Effector memory CD8-positive, alpha-beta T cell (primary cell): ENCODE measurements at places on chromosomes 12 and 14.

DNA sequence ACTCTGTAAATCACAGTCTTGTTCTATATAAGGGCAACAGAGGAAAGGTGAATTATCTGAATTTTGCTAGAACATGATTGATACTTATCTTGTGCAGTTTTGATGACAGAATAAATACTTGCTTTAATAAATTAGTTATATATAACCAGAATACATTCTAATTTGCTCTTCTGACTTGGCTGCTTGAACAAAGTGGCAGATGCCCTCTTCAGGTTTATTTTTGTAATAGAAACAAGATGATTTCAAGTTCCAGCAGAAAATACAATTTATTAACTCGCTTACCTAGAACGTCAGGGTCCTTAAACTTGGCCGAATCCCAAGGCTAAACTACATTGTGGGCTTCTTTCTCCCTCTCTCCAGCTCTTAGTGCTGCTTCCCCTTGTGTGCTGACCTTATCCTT lies 57.6 kb upstream of the SSTR1 start:
- DNase-seq: no peak

- DNase-seq: no peak
Observed at GRCh38 chr14:50533806-50534205, 1.4 kb upstream of the MAP4K5 start.

- DNase-seq: no peak
Observed at GRCh38 chr14:103157969-103158368, 34.7 kb downstream of the TNFAIP2 start.

- no peak for DNase-seq
Observed at GRCh38 chr12:44626883-44627282, 249.2 kb downstream of the NELL2 start.

DNA sequence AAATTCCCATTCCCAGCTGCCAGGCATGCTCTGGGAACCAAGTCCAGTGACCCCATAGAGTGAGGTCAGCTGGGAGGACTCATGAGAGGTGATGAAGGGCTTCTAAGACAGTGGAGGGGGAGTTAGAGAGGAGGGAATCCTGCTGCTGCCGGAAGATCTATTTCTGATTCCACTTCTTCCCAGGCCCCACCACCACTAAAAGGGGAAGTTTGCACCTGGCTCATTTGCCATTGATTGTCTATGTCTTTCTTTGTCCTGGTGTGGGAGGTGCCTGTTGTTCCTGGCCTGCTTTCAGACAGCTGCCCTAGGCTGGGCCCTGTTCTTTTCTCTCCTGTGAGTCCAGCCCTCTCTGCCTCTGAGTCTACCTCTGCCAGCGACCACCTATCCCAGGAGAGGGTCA lies 3.0 kb upstream of the KRT6A start:
- DNase-seq: no peak

DNA sequence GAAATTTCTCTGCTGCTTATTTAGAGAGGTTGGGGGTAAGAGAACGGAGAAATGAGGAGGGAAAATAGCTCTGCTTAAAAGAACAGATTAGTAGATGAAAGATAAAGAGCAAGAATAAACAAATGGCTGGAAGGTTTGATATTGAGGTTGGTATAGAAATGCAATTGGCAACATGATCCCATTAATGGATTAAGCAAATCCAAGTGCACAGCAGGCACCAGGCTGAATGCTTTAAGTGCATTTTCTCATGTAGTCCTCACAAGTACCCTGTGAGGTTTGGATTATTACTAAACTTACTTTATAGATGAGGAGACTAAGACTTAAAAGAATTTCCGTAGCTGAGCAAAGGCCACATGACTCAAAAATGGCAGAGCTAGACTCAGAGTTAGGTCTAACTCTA lies 76.9 kb upstream of the ATF1 start:
- no peak for DNase-seq

DNA sequence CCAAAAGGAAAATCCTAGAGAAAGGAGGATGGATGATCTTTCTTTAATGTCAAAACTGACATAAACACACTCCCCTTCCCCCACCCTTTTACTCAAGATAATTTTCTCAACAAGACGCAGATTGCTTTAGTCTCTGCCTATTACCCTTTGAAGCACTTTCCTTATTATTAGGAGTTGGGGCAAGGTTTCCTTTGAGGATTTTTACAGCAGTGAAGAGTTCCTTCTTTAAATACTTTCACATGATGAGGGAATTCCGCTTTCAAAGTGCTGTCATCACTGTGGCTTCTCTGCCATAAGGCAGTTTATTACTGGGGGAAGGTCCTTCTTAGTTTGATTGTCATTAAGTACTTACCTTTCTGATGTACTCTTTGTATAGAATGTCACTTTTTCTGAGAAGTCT lies 172.1 kb downstream of the MSRB3 start:
- no peak for DNase-seq

DNA sequence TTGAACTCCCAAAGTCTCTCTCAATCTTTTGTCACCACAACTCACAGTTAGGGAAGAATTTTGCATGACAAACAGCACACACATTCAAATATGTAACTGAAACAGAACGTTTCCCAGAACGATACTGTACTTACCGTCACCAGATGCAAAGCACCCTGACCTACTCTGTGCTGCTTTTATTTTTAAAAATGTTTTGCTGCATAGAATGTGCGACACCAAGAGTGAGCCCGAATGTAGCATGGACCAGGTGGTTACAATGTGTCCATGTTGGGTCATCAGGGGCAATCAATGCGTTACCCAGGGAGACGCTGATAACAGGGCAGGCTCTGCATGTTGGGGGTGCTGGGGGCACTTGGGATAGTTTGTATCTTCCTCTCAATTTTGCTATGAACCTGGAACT lies 14.6 kb upstream of the EIF5 start:
- no peak for DNase-seq

- DNase-seq: no peak
Observed at GRCh38 chr12:107891967-107892366, 117.5 kb downstream of the ASCL4 start.

DNA sequence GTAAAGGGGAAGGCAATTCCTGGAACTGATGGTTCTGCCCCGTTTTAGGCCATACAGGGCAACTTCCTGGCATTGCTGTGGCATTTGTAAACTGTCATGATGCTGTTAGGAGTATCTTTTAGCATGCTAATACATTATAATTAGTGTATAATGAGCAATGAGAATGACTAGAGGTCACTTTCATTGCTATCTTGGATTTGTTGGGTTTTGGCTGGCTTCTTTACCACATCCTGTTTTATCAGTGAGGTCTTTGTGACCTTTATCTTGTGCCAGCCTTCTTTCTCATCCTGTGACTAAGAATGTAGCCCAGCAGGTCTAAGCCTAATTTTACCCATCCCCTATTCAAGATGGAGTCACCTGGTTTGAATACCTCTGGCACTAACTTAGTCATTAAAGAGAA lies 51.2 kb downstream of the TESPA1 start:
- DNase-seq: no peak

DNA sequence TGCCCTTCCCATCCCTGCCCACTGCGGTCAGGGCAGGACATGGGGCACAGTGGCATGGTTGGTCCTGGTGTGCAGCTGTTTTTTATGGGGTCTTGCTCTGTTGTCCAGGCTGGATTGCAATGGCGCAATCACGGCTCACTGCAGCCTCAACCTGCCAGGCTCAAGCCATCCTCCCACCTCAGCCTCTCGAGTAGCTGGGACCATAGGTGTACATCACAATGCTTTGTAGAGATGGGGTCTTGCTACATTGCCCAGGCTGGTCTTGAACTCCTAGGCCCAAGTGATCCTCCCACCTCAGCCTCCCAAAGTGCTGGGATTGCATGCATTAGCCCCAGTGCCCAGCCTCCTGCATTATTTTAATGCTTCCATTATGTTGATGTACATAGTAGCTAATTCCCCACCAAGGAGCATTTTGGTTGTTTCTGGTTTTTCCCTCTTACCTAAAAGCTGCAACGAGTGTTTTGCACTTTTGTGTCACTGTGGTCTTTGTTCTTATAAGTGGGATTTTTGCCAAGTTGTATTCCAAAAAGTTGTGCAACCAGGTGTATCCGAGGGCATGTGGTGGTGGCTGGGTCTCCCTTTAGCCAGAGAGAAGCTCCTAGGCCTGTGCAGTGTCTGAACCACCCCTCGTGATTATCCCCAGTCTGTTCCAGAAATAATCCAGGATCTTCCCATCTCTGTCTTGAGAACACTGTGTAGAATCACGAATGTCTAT lies 10.3 kb downstream of the TCHP start:
- DNase-seq: no peak

GRCh38 chr14:62030387-62030786 lies 268.2 kb downstream of the SNAPC1 start:
- no peak for DNase-seq

GRCh38 chr12:124586756-124587155 lies 19.3 kb upstream of the NCOR2 start:
- no peak for DNase-seq

DNA sequence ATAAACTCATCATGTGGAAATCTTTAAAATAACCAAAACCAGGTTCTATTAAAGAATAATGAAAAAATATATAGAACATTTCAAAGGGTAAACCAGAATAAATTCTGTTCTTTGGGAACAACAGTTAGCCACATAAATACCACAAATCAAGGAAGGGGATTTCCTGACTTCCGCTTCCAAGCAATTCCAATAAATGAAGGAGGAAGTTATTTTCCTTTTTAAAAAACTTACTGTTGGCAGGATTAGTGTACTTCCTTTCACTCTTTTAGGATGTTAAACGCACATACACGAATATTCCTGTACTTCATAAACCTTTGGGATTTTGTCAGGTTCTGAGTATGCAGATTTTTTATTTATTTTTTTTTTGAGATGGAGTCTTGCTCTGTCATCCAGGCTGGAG lies 13.7 kb upstream of the LIMA1 start:
- no peak for DNase-seq

DNA sequence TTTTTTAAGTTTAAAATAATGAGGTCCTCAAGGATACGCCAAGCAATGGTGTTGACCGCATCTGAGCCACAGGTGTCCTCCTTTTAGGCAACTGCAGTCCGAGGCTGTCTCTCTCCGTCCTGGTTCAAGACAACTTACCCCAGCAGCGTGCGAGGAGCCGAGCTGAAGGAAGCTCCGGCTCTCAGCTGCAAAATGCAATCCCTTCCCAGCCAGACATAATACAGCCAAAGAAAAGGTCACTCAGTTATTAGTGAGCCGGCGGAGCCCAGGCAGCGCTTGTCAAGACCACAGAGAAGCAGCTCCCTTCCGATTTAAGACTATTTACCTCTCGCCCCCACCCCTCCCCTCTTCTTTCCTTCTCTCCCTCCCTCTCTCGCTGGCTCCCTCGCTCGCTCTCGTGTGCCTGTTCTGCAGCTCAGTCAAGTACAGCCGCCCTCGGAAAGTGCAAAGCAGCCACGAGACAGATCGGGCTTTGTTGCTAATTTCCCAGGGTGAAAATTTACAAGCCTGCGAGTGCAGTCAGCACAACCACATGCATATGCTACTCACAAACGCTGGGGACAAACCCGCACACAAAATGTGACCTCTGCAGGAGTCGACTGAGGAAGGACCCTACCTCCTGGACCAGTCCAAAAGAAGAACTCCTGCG lies 363 bp upstream of the LMO3 start:
- no peak for DNase-seq

DNA sequence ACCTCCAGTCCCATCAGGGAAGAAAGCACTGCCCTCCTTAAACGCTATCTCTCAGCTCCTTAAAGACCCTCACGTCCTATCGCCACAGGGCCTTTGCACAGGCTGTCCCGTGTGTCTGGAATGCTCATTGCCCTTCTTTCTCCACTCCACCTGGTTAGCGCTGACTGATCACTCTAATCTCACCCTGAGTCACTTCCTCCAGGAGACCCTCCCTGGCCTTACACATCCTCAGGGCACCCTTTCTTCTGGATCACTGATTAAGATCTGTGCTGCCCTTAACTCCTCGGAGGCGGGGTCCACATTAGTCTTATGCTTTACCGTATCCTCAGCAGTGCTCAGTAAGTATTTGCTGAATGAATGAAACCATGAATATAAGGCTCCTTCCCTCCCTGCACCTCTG lies 94.7 kb downstream of the SYNE3 start:
- DNase-seq: no peak

DNA sequence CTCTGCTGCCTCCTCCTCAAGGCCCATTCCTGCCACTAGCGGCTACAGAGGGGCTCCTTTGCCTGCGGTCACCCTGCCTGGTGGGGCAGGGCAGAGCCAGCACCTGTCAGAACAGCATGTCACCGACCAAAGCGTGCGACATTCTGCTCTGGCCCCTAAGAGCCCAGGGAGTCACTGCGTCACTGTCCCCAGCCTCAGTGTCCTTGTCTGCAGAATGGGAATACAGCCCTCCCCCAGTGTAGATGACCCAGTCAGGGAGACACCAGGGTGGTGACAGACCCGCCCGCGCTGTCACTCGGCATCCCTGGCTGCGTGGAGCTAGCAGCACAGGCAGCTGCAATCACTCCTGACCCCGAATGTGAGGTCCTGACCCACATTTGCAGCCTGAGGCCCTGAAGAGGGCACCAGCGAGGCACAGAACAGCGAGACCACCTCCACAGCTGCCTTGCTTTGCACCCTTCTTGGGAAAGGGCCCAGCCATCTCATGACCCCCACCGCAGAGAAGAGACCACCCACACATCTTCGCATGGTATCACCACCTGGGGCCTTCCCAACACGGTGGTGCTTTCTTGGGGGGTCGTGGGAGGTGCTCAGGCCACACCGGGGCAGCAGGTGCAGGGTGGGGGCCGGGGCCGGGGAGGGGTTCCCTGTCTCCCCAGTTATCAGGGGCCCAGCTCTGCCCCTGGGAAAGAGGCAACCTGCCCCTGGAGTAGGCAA lies 2.5 kb downstream of the AHNAK2 start:
- DNase-seq: no peak

- no peak for DNase-seq
Observed at GRCh38 chr14:65550779-65551643, 138.5 kb downstream of the FUT8 start.

- DNase-seq: no peak
Observed at GRCh38 chr14:67674139-67674479, 323 bp downstream of the VTI1B start.

DNA sequence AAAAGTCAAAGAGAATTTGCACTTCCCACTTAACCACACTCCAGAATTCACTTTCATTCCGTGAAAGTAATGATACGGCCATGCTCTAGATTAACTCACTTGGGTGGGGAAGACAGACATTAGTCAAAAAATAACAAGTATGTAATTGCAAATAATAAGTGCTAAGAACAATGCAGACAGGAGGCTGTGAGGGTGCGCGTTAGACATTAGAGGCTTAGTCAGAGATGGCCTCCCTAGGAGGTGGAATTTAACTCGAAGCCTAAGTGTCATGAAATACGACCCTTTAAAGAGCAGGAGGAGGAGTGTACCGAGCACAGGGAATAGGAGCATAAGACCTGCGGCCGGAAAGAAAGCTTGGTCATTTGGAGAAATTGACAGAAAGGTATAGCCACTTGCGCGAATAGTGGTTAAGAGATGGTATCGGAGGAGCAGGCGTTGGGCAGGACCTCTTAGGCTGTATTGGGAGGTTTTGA lies 628 bp downstream of the SNRPF start:
- DNase-seq: peak; percentile 7

- DNase-seq: no peak
Observed at GRCh38 chr12:106780010-106780631, 5.6 kb downstream of the RIC8B start.

DNA sequence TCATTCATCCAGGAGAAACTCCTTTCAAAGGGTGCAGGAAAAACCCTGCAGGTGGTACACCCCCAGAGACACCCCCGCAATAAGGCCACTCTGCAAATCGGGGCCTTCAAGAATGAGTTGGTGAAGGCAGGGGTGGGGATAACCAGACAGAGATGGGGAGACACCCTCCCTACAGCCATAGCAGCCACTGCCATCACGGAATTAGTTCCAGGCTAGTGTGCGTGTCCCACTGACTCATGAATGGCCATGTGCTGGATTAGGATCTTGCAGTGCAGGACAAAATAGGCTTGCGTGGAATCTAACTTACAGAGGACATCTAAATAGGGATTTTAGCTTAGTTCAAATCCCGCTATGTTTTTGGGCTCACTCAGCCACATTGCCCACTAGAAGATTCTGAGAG lies 37.8 kb downstream of the SPRING1 start:
- no peak for DNase-seq
